ENCODE measurements at places on chromosomes 3 and 15.

- DNase-seq: no peak
Measured at GRCh38 chr3:28139967-28140634, 101.3 kb upstream of the CMC1 start.

DNA sequence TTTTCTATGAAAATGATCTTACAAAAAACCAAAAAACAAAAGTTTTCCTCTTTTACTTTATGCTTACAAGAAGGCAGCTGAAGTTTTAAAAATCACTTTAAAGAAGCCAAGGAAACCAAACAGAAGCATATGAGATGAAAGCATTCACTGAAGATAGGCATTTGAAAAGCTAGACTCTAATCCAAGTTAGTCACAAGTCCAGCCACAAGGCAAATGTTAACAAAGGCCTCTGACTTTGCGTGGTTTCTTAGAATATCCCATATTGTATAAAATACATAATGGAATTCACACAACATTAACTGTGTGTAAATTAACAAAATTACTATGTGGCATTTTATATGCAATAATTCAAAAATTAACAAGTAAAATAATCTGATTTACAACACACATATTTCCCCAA is 17.7 kb downstream of the MRPL3 start:
- DNase-seq: no peak

DNA sequence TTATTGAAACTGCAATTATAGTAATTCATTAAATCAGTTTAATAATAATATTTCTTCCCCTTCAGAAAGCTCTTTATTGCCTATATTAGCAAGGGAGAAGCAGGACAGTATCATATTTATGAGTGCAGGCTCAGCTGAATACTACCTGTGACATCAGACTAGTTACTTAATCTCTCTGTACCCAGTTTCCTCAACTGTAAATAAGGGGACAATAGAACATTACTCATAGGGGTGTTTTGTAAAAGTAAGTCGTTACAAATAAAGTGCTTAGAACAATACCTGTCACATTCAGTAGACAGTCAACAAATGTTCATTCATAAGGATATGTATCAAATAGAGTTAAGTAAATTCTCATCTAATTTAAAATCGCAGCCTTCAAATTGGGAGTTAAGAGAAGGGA is 12.1 kb upstream of the VPS39 start:
- no peak for DNase-seq

GRCh38 chr3:149091983-149092382 is 5.7 kb upstream of the HLTF start:
- no peak for DNase-seq

- no peak for DNase-seq
Measured at GRCh38 chr3:191329654-191330529, at the start of gene UTS2B. TSS of gene UTS2B (minus strand) at chr3:191330526. CDS start at chr3:191282189, 48,337 bp downstream.

GRCh38 chr3:160286231-160286630 is 61.0 kb downstream of the C3orf80 start:
- DNase-seq: no peak

DNA sequence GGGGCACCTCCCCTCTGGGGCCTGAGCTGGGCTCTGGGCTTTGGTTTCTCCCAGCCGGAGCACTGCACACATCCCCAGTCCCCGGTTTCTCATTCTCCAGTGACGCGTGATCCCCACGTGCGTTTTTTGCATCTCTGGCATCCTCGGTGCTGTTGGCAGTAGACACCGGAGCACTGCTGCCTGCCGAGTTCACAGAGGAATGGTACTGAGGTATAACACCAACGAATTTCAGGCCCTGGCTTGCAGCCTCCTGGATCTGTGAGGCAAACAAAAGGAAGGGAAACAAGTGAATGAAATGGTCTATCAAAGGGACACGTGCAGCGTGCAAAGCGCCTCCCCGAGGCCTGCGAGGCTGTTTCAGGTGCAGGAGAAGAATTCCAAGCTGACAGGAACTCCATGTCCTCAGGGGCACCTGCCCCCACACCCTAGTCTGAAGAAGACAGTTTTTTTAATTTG is 112.9 kb downstream of the OXNAD1 start:
- no peak for DNase-seq

DNA sequence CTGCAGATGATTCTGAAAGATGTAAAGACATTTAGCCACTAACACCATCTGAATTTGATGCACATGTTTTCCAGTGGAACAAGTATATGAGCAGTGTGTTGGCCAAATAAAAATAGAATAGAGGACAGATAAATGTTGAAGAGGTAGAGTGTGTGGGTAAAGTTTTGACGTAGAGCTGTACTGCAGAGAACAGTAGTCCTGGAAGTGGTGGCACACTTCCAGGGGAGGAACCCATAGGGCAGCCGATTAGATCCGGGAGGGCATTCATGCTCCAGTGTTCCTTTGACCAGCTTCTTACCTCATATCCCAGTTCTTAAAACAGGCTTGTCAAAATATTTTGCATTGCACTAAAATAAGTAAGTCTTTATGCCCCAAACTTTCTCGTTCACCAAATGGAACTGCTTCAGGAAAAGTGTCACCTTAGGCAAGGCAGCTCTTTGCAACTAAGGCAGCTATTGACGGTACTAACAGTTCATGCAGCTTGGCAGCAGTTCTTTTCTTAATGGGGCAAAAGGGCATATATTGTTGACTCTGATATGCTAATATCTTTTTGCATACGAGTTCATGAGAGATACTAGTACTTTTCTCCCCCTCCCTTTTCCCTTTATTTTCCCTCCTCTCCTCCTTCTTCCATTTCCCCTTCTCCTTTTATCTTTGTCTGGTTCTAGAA is 429.3 kb upstream of the AZI2 start:
- DNase-seq: no peak

DNA sequence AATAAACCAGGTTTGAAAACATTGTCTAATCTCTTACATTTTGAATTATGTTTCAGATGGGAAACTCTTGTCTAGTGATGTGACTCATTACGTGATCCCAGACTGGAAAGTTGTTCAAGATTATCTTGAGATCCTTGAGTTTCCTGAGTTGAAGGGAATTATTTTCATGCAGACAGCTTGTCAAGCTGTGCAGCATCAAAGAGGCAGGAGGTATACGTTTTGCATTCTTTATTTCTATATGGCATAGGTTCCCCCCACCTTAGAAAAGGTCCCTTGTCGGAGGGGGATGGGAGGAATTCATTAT is 1.5 kb downstream of the DIS3L start:
- no peak for DNase-seq

GRCh38 chr3:197682713-197683112 is 54.0 kb downstream of the RUBCN start:
- DNase-seq: no peak

GRCh38 chr3:138950006-138950644 is 3.1 kb downstream of the FOXL2NB start:
- DNase-seq: no peak

GRCh38 chr3:175941352-175941751 is 1082.2 kb downstream of the NAALADL2 start:
- no peak for DNase-seq

DNA sequence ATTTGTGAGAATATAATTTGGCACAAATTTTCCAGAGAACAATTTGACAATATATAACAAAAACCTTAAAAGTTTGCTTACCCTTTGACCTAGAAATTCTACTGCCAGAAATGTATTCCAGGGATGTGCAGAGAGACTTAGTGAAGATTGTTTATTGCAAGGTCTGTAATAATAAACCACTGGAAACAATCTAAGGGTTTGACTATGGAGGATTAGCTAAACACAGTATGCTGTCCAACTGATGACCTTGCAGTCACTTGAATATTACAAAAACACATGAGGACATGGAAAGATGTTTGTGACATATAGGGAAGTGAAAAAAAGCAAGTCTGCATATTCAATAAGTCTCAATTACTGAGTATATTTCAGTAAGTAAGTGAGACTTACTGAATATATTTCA is 48.1 kb upstream of the CDV3 start:
- no peak for DNase-seq

DNA sequence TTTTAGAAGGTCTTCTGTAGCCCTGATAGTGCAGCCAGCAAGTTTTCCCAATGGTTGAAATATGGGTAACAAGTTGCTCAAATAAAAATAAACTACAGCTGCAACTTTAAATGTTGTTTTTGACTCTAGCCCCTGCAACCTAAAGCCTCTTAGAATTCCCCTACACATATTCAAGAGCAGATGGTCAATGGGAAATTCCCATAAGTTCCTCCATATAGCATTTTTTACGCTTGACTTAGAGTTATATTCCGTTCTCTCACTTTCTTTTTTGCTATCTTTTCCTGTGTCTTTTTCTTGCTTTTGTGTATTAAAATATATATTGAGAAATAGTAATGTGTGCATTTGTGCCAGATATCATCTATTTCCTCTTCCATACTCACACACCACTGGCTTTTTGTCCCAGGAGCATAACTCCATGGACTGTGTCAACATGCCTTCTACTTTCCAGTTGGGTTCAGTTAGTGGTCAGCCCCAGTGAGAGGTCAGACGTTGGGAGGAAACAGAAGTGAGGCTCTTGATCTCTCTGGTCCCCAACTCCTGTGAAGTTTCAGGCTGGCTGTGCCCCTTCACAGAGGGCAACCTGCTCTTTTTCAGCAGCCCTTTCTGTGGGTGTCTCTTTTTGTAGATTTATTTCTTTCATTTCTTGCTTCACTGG is 63.3 kb upstream of the TP63 start:
- no peak for DNase-seq

DNA sequence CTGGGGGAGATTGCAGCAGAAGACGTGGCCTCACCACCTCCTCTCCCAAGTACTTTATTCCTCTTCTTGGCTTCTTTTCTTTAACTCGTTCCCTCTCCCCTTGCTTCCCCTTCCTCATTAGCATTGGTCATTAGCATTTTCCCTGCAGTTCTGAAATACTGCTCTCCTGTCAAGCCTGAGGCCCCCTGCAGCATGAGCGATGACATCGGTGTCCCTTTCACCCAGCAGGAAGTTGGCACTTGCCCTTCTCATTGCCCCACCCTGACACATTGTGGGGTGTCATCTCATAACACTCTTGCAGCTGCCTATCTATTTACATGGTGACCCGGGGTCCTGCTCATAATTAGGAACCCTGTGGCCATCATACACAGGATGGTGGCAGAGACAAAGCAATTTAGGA is 167.1 kb downstream of the ARRDC4 start:
- DNase-seq: no peak

GRCh38 chr3:186605561-186606545 is 7.0 kb upstream of the AHSG start:
- no peak for DNase-seq

- no peak for DNase-seq
Measured at GRCh38 chr3:141870091-141870687, 6.3 kb upstream of the ATP1B3 start.

DNA sequence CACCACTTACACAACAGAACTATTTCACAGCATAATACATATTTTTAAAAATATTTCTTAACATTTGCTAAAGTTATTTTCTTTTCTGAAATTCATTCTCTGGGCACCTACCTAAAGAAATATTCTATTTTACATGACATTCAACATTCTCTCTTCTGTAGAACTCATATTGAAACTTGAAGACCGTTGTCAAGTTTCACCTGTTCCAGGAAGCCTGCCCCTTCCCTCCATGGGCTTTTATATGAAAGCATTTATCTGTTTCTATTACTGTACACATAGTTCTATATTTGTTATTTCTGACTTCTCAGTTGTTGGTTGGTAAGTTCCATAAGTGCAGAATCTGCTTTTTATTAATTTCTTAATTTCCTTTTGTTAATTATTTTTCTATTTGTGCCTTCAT is 204.3 kb upstream of the ALCAM start:
- DNase-seq: no peak

GRCh38 chr15:90598031-90598577 is 68.4 kb downstream of the CRTC3 start:
- DNase-seq: no peak

DNA sequence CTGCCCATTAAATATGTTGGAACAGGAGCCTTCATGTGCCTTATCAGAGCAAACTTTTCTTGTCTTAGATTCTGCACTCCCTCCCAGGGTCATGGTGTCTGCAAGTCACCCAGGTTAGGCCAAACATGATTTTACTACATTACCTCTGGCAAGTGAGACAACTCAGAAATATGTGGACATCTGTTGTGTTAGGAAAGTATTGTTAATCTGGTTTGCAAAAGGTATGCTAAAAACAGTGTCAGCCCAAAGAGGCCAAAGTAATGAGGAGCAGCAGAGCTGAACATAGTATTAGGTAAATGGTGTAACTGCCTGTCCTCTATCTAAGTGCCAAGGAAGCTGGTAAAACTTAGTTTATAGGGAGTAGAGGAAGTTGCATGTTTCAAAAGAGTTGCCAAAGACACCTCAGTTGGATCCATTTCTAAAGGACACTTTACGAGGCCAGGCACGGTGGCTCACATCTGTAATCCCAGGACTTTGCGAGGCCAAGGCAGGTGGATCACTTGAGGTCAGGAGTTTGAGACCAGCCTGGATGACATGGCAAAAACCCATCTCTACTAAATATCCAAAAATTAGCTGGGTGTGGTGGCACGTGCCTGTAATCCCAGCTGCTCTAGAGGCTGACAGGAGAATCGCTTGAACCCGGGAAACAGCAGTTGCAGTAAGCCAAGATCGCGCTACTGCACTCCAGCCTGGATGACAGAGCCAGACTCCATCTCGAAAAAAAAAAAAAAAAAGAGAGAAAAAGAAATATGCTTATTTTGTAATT is 22.5 kb upstream of the PPIB start:
- DNase-seq: no peak

- DNase-seq: no peak
Measured at GRCh38 chr15:66025972-66026371, 156.7 kb downstream of the RAB11A start.

DNA sequence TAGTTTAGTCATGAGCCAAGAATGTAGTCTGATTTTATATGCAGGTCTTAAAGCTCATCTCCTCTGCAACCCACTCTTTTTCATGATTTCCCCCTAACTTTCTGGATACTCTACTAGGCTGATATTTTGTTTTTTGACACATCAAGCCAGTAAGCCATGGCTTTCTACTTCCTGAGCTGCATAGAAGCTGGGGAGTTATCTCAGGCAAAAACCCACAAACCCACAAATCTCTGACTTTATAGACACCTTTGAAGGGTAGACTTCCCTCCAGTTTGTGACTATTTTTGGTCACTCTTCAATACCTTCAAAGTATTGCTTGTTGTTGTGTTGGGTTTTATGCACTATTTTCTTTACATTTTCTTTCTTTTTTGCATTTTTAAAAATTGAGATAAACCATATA is 28.6 kb downstream of the TMEM202 start:
- no peak for DNase-seq

DNA sequence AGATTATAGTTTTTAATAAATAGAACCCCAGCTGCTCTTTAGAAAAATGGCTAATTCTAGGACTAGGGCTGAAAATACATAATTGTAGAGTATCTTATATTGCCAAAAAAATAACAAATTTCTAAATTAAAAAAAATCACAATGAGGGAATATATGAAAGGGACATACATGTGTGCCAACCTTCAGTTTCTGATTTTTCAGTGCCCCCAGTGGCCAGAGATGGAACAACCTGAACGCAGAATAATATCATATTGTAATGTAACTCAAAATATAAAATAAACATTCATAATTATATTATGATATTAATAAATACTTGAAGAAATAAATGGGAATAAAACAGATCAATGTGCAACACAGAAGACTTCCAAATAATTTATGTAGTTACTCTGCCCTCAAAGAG is 460.5 kb downstream of the ZNF385D start:
- DNase-seq: no peak
